ENCODE measurements at places on chromosomes 5 and 9.

DNA sequence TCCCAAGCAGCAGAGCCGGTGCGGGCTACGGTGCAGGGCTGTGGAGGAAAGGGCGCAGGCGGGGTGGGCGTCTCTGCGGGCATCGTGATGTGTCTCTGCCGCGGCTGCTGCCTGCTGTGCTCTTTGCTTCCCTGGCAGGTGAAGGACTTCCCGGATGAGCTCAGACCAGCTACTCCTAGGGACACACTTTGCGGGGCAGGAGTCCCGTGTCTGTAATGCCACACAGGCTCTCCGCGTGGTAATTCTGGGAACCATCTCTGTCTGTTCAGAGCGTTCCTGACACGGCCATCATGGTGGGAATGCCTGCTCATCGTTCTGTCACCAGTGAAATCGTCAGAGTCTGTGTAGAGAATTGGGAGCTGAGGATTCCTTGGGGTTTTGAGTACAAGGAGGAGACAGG is 235.5 kb downstream of the FANCC start:
- no peak for DNase-seq

DNA sequence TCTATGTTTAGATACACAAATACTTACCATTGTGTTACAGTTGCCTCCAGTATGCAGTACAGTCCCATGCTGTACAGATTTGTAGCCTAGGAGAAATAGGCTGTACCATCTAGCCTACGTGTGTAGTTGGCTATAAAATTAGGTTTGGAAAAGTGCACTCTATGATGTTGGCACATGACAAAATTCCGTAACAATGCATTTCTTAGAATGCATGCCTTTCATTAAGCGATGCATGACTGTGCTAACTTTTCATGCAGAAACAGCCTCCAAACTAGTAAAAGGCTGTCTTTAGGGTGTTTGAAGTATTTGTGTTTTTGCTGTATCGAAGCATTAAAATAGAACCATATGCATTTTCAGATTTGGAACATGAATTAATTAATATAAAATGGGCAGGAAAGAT is 157.9 kb downstream of the RMI1 start:
- no peak for DNase-seq

DNA sequence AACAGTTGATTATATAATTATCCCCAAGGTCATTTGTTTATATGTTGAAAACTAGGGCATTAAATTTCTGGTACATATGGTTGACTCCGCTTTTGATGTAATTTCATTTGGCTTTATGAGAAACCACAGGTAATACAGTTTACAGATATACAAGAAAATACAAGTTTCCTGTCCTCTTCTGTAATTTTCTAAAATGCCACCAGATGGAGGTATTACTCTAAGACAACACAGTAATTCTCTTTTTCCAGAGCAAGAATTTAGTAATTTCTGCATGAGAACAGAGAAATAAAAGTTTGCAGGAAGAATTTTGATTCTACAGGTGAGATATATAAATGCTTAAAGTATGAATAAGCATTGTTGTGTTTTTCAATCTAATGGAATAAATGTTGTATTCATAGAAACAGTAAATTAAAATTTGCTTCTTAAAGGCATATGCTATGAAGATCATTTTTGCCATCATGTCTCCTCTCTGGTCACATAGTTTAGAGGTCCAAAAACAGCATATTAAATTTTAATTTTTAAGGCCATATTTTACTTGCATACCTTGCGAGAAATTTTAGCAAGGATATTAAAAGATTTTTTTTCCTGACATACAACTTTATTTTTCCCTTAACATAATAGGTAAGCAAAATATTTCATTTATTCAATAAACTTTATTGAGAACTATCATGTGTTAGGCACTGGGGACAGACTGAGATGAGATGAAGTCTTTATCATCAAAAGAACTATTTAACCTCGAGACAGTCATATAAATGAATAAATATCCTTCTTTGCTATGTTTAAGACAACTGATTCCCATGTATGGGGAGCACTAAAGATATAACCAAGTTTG is 22.7 kb downstream of the CHD1 start:
- DNase-seq = no peak

DNA sequence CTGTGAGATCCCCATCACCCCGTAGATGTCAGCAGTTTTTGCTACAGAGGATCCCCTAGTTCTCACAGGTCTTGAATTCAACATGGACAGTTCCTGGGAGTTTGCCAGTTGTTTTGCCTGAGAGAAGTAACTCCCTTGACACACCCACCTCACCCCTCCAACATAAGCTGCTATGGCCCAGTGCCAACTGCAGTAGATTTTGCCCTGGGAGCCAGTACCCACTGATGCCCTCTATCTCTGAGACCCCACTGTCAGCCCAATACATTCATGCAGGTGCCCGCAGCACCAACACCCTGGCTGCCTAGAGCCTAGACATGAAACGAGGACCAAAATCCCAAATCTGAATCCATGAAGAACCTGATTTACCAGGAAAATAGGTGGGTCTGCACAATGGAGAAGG is 583.9 kb upstream of the CTNND2 start:
- no peak for DNase-seq

- no peak for DNase-seq
Observed at GRCh38 chr9:76609285-76610010, 150.5 kb downstream of the GCNT1 start.

DNA sequence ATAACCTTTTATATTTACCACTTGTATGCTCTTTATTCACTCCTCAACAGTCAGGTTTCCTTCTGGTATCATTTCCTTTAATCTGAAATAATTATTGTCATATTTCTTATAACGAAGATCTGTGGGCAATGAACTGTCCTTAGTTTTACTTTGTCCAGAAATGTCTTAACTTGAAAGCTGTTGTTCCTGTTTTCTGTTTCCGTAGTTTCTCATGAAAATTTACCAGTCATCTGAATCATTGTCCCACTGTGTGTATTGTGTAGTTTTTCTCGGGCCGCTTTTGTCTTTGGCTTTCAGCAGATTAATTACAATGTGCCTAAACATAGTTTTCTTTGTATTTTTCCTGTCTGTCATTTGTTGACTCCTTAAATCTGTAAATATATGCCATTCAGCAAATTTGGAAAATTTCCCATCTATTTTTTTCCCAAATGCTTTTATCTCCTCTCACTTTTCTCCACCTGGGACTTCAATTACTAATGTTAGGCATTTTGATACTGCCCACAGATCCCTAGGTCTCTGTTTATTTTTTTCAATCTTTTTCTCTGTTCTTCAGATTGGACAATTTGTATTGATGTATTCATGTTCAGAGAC is 74.9 kb downstream of the PDE8B start:
- DNase-seq = no peak

GRCh38 chr9:27572061-27572460 is 1.2 kb downstream of the C9orf72 start:
- no peak for DNase-seq

- DNase-seq = no peak
Observed at GRCh38 chr5:171924493-171925122, 81.8 kb downstream of the FBXW11 start.

GRCh38 chr9:127128341-127129072 is 6.1 kb upstream of the ANGPTL2 start:
- no peak for DNase-seq

- no peak for DNase-seq
Observed at GRCh38 chr5:7856855-7857254, 5.9 kb upstream of the CFAP90 start.

DNA sequence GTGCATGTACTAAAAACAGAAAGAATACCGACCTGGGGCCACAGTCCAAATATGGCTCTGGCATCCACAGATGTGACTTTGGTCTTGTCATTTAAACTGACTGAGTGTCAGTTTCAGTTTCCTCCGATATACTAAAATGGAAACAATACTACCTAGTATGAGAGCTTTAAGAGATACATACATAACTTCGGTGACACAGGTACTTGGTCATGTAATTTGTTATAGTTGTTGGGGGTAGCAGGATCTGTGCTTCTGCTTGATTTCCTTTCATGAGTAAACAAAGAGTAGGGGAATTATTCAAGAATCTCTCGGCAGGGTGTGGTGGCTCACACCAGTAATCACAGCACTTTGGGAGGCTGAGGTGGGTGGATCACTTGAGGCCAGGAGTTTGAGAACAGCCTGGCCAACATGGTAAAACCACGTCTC is 32.1 kb downstream of the MTMR12 start:
- DNase-seq = no peak

DNA sequence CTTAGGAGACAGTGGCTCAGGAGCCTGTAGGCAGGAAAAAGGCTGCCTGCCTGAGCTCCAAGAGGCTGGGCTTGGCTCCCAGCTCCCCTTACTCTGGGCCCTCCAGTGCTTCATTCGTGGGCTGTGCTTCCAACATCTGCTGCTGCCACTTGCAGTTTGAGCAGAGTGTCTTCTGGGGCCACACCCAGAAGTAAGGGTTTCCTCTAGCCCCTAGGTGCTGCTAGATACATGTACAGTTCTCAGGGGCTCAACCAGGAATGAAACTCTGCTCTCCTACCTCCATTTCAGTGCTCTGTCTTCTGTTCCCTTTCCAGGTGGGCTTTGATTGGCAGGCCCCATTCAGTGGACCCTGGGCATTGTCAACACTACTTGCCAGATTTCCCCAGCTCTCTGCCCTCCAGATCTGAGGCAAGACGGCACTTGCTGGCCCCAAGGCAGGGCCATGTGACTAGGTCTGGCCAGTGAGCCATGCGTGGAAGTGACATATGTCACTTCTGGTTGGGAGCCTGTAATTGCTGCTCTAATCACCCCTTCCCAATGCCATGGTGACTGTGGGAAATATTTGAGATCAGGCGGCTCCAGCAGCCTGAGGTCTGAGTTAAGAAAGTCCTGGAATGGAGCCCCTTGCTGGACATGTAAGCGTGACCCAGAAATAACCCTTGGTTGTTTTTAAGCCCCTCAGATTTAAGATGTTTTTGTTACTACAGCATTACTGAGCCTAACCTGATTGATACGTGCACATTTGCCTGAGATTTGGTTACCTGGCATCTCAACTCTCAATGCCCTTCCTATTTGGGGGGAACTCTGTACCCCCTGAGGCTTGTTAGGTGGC is 9.4 kb upstream of the BOD1 start:
- peak; percentile 8 for DNase-seq

DNA sequence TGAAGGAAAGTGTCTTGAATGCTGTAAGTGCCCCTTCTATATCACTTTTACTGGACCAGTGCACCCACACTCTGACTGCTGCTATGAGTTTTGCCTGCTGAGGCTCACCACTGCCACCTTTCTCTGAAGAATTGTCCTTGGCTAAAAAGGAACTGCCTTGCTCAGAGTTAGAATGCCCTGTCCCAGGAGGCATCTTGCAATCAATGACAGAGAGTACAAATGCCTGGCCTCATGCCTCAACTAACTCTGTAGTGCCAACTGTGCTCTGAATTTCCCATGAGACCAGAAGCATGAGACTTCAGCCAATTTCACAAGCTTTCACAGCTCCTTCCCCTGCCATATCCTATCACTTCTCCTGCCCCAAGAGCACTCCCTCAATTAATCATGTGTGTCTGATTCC is 569.7 kb downstream of the ZNF608 start:
- DNase-seq = peak; percentile 67

DNA sequence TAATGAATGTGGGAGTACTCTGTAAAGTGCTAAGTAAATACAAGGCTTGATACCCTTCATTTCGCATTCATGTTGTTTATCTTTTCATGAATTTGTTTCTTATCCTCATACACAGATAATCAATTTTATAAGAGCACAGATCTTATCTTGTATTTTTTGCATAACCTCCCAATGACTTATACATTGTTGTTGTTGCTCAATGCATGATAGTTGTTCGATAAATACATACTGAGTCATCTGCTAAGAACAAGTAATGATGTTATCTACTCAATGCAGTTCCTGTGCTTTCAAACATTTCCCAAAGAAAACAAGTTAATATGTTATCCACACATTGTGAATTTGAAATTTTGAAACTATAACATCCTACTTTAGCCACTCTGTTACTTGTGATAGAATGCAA is 60.7 kb downstream of the TAF11L14 start:
- DNase-seq = no peak

DNA sequence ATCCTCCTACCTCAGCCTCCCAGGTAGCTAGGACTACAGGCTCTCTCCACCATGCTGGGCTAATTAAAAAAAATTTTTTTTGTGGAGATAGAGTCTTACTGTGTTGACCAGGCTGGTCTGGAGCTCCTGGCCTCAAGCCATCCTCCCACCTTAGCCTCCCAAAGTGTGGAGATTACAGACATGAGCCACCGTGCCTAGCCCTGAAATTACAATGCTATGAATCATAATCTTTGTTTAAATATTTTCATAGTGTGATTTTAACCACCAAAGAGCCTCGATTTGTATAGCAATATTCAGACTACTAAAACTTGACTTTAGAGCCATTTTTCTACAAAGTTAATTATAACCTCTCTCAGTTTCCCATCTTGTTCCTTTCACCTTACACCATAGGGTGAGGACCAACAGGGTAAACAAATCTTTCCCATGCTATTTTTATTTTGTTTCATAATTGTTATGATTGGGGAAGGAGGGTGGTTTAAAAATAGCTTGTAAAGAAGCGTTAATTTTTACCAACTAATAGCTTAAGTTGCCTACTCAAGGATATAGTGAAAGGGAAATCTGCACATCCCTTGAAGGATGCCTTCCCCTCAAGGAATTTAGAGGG is 32.7 kb downstream of the UBE2D2 start:
- no peak for DNase-seq

- DNase-seq = no peak
Observed at GRCh38 chr9:1994180-1994579, 21.0 kb upstream of the SMARCA2 start.

DNA sequence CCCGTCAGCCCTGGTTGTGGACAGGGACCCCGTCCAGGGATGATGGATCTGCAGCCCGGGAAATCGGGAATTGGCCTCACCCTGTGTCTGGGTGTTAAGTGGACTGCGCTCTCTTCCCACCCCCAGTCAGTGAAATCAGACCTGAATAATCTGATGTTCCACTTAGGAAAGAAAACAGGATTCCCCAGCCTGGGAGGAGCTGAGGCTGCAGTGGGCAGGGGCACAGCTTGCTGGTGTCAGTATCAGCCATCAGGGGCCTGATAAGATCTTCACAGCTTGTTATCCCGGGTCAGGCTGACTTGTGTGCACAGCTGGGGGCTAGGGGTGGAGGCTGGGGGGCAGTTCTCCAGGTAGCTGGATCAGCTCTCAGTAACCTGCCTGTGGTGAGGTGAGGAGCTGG is 29.1 kb downstream of the LMX1B start:
- peak; percentile 53 for DNase-seq

Data from NCI-H2171 (cell line).